ENCODE measurements at places on chromosomes 3 and 15. TPM values are rescaled to one million over a fixed set of nuclear protein-coding genes. Genes with fewer than 3 reads are reported as not detected.
A peak's percentile ranks its signal among the peaks of the same experiment; 100 is the strongest.

The UBAP1L gene
- 2.9 TPM for total RNA-seq

DNA sequence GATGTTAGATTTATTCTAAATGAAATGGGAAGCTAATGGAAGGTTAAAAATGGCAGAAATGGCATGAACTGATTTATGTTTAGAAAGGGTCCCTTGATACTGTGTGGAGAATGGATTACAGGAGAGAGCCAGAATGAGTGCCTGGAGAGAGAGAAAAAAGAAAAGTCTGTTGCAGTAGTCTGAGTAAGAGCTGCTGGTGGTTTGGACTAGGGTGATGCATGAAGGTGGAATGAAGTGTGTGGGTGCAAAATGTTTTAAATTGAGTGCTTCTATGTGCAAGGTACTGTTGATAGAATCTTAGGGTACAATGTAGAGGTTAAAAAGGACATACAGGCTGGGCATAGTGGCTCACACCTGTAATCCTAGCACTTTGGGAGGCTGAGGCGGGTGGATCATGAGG, 11.4 kb upstream of the MGA start:
- DNase-seq: no peak

GRCh38 chr3:154684021-154684420, 254.0 kb upstream of the GPR149 start:
- DNase-seq: no peak

DNA sequence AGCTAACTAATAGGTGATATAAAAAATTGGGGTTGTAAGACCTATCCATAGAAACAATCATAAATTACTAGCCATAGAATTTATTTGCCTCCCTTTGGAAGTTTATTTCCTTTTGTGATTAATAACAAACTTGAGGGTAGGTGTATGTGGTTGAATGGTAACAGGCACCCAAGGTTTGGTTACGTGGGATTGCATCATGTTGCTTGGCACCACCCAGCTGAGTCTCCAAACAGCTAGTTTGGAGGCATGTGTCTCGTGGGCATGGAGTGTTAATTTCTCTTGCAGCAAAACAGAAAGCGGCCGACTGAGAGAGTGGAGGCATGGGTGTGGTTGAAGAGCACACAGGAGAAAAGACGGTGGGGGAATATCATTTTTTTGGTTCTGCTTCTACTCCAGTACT, 441.4 kb downstream of the CNTN4 start:
- DNase-seq: no peak

DNA sequence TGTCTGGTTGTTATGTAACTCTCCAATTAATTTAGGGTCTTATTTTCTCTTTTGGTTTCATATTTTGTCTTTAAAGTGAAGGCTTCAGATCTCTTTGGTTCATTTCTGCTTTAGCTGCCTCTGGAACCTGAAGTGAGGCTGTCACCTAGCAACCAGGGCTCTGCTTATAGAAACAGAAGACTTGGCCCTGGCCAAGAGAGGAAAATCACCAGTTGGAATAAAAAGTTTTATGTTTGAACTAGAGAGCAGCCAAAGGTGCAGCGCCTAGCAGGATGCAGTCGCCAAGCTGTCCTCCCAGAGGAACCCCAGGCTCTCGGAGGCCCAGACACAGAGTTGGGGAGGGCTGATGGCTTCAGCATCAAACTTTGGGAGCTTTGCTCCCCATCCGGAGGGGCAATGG, 41.1 kb downstream of the LYZL4 start:
- DNase-seq: peak; percentile 55

DNA sequence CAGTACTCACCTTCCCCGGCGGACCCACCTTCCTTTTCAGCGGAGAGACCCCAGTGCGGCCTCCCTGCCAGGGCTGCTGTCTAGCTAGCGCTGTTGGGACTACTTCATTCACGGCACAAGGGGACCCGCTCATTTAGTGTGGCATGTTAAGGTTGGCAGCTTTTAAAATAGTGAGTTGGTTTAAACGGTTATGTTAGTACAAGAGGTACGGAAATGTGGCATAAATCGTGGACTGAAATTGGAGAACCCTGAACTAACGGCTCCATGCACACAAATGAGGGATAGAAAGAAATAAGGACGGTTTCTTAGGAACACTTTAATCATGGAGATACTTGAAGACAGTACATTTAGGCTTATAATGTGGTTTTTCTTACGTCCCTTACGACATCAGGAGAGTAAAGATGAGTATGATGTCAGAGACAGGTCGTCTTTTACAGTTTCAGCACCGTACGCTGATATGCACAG, 752 bp downstream of the CEP63 start:
- DNase-seq: no peak

- no peak for DNase-seq
Observed at GRCh38 chr3:164418414-164418813, 659.9 kb downstream of the SI start.

GRCh38 chr3:82685761-82686160, 924.3 kb upstream of the GBE1 start:
- no peak for DNase-seq

DNA sequence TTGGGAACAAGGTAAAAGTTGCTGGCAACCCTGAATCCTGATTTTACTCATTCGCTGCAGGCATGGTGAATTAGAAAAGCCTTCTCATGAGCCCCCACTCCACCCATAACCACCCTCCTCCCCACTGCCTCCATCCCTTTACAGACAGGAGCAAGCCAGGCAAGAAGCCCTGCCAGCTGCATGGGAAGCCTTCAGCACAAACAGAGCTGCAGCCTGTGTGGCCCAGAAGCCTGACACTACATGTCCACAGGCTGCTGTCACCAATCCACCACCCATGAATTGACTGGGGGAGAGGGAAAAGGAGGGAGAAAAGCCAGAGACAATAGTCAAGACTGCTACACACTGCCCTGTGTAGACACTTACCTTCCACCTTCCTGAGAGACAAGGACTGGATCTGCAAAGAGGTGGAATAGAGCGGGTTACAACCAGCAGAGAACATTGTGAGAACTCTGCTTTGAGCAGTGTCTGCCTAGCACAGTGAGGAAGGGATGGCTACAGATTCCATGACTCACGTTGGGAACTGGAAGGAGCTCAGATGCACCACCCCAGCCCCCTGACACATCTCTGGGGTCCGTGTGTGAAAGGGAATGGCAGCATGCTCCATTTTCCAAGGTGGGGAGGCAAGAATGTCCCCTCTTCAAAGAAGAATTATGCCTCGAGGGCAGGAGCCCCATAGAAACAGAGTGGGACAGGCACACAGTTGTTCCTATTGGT, 33.9 kb downstream of the DZIP1L start:
- DNase-seq: no peak
